ENCODE measurements at places on chromosomes 2 and 18. TPM values are rescaled to one million over a fixed set of nuclear protein-coding genes. Genes with fewer than 3 reads are reported as not detected.

GRCh38 chr18:37900326-37900725 lies 334.7 kb upstream of the CELF4 start:
- no peak overlapping the region for H3K4me3 ChIP-seq
- H3K36me3 ChIP-seq: no peaks in the 10 kb centered on the region
- no peak for DNase-seq
- peaks cover 2% of the 10 kb centered on the region for H3K27me3 ChIP-seq
- H3K4me1 ChIP-seq: no peaks in the 10 kb centered on the region

SESTD1 gene
- total RNA-seq: 10.1 TPM

GRCh38 chr2:234836271-234836670 lies 115.5 kb upstream of the SH3BP4 start:
- no peaks in the 10 kb centered on the region for H3K27me3 ChIP-seq
- H3K27ac ChIP-seq: no peak overlapping the region
- no peak for DNase-seq
- no peaks in the 10 kb centered on the region for H3K4me1 ChIP-seq
- no peak overlapping the region for H3K4me3 ChIP-seq
- no peaks in the 10 kb centered on the region for H3K36me3 ChIP-seq

OSBPL6 gene
- 2.3 TPM for total RNA-seq

DNA sequence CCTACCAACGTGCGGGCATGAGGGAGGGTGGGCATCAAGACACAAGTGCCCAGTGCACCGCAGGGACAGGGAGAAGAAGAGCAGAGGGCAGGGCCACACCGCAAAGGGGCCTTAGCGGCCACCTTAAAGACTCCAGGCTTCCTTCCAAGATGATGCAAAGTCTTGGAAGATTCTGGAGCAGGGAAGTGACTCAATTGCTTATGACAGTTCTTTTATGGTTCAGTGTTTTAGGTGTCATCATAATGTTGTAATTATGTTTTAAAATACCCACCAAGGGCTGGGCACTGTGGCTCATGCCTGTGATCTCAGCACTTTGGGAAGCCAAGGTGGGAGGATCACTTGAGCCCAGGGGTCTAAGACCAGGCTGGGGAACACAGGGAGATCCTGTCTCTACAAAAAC lies 44.5 kb upstream of the SEMA4C start:
- no peaks in the 10 kb centered on the region for H3K4me1 ChIP-seq
- H3K27ac ChIP-seq: no peak overlapping the region
- no peaks in the 10 kb centered on the region for H3K27me3 ChIP-seq
- no peak overlapping the region for H3K4me3 ChIP-seq
- no peaks in the 10 kb centered on the region for H3K36me3 ChIP-seq

DNA sequence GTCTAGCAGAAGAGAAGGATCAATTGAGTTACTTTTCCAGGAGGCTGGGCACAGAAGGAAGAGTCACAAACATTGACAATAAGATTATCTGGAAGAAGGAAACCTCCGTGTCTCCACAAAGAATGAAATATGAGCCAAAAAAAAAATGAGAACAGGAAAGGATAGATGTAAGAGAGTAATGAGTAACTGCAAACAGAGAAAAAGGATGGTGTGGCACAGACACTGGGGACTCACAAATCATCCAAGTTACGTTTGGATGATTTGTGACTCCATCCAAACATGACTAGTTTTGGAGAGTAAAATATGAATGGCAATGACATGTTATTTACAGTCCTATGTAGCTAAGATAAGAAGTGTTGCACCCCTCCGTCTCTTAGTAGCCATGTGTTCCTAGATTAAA lies 42.8 kb upstream of the MAP2 start:
- H3K4me1 ChIP-seq: no peaks in the 10 kb centered on the region
- H3K27ac ChIP-seq: no peak overlapping the region
- no peak overlapping the region for H3K4me3 ChIP-seq
- DNase-seq: no peak

GRCh38 chr2:5433855-5434254 lies 258.3 kb upstream of the SOX11 start:
- DNase-seq: no peak
- H3K4me1 ChIP-seq: no peaks in the 10 kb centered on the region
- no peak overlapping the region for H3K4me3 ChIP-seq
- H3K36me3 ChIP-seq: no peaks in the 10 kb centered on the region
- no peaks in the 10 kb centered on the region for H3K27me3 ChIP-seq

GRCh38 chr2:196914867-196915460 lies 11.5 kb downstream of the PGAP1 start:
- H3K4me3 ChIP-seq: no peak overlapping the region
- H3K27ac ChIP-seq: no peak overlapping the region
- H3K4me1 ChIP-seq: no peaks in the 10 kb centered on the region
- no peaks in the 10 kb centered on the region for H3K36me3 ChIP-seq
